ENCODE measurements at places on chromosomes 6 and 20.

GRCh38 chr6:16949716-16950115 is 152.1 kb upstream of the STMND1 start:
- DNase-seq = no peak

DNA sequence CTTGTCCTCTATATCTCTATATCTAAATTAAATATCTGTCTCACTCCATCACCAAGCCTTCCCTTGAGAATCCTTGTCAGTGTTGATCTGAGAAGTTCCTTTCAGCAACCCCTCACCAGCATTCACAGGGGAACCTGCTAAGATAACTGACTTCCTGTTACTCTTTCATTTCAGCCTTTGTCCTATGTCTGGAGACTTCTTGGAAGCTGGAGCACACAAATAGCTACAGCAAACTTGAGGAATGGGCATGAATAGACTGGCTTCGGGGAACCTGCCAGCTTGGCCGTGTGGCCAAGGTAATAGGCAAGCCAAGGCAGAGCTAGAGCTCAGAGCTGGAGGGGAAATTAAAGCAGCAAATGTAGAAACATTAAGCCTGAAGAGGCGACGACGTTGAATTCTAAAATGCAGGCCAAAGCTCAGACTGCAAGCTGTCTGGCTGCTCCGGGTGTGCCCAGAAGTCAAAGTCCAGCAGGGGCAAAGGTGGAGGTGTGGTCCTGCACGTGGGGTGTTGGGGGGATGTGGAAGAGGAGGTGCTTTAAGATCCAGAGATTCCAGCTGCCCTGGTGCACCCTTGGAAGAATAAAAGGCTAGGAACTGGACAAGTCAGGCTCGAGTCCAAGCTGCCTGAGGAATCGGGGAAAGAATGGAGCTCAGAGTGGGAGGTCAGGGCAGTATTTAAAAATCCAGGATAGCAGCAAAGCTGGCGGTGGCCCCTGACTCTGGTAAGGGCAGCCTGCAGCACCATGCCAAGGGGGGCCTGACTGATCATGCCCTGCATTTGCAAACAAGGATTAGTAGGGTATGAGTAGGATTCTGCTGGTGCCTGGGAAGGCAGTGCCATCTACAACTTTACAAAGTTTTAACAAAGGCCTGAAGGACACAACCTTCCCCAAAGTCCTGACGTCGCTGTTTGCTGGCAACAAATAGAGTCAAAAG is 185.0 kb upstream of the SGK1 start:
- no peak for DNase-seq

DNA sequence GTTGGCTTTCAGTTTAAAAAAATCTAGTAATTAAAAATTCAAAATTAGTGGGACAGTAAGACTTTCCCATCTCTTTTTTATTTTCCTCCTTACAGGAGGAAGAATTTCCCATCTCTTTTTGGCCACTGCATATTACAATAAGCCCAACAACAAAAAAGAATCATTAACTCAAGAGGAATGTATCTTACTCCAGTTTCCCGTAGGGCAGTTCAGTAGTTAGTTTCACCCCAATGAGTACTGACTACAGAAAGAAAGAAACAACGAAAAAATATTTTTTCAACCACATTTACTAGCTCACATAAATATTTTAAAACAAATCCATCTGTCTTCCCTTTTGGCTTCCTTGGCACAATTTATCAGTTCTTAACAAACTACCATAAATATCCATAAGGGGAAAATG is 14.9 kb upstream of the BLOC1S5 start:
- DNase-seq = no peak

DNA sequence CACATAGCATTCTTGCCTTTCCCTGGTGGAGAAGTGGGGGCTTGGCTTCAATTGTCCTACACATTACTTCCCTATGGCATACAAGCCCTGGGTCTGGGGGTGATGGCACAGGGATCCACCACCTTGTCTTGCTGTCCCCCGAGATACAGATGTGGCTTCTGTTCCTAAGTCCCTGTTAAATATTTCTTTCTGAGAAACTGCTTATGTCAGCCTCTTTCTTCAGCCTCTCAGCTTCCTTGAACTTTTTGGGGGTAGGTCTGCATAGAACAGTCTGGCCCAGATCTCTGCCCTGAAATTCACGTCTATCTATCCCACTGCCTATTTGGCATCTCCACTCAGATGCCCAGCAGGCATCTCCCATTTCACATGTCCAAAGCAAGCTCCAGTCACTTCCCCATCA is 177.4 kb downstream of the SCP2D1 start:
- no peak for DNase-seq

- DNase-seq = no peak
Observed at GRCh38 chr6:8180327-8181159, 78.2 kb upstream of the EEF1E1 start.

GRCh38 chr20:39395478-39396291 is 433.5 kb downstream of the DHX35 start:
- no peak for DNase-seq

DNA sequence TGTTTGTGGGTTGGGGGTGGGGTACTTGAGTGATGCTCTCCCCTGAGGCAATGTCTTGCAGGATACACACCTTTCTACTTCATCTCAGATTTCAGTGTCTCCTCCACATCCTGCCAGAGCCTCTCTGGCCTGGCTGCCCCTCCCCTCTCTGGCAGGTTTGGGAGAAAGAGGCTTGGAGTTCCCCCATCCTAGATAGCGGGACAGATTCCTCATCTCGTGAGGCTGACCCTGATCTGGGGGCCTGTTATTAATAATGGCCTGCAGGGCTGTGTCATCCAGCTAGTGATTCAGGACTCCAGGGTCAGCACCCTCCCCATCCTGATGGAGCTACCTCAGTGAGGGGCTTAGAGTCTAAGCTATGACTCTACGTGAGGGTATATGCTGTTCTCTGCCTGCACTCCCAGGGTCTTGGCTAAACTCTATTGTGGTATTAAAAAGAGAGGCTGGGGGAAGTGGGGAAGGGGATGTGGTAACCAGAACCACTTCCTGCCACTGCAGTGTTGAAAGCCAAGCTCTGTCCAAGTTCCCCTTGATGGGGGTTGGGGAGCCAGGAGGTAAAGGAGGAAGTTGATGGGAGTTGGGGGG is 3.7 kb upstream of the MMP9 start:
- no peak for DNase-seq

GRCh38 chr20:41567615-41568014 is 50.6 kb downstream of the CHD6 start:
- no peak for DNase-seq

DNA sequence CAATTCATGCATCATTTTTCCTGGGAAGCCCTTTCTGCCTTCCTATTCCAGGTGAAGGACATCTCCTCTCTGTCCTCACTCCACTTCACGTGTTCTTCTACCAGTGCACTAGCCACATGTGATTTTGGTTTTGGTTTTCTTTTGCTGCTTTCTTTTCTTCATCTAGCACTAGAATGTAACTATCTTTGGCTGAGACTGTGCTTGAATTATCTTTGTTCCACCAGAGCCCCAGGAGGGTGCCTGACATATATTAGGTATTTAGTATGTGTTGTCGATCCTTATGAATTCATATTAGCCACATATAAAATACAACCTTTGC is 79.9 kb downstream of the VGLL2 start:
- DNase-seq = no peak

- DNase-seq = no peak
Observed at GRCh38 chr6:46323312-46323965, 152.7 kb upstream of the ENPP5 start.

DNA sequence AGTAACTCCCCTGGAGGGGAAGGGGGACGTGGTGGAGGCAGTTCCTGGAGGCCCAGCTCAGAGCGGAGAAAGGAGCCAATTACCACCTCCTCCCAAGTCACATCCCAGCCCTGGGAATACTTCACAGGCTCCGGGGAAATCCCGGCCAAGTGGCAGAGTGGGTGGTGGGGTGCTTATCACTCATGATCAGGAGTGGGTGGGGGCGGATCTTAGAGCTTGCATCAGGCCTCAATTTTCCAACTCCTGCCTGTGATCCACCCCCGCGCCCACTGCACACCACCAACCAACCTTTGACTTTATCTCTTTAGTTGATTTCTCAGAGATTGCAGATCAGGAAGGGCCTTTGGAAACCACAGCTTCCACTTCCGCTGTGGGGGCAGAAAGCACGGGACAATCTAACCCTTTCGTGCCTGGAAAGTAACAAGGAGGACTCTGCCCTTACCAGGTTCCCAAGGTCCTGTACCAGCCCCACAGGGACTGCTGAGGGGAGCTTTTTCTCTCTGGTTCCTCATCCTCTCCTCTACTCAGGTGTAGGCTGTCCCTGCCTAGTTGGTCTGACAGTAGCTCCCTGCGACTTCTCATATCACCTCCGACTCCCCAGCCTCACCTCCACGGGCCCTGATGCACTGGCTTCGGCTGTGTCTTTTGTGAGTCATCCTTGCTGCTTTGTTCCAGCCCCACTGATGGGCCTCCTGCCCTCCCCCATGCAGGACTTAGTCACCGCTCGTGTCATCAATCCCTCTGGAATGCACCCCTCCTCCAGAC is 24.9 kb upstream of the IER3 start:
- no peak for DNase-seq

GRCh38 chr6:54244430-54244829 is 63.8 kb upstream of the TINAG start:
- no peak for DNase-seq

DNA sequence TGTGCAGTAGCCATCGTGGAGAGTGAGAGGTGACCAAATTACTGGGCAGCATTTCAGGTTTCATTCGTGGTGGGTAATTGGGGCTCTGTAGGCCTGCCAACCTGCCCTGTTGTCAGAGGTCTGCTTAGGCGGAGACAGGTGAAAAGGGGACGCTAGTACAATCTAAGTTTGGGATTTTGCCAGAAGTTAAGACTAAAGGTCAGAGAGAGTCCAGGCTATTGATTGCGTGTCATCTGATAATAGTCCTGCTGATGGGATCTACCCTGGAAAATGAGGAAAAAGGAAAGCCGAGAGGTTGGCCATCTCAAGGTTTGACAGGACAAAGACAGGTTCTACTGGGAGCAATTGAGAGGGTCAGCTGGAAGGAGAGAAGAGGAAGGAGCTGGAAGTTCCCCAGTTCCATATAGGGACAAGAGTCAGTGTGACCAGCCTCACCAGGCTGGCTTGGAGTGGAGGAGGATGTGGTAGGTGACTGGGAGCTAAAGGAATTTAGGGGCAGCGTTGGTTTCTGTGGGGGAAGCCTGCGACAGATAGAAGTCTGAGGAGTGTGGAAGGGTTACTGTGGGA is 10.9 kb downstream of the ARFGEF2 start:
- DNase-seq = no peak

GRCh38 chr20:63325554-63326313 is 32.7 kb downstream of the COL20A1 start:
- no peak for DNase-seq
